ENCODE measurements at places on chromosomes 4 and X.

DNA sequence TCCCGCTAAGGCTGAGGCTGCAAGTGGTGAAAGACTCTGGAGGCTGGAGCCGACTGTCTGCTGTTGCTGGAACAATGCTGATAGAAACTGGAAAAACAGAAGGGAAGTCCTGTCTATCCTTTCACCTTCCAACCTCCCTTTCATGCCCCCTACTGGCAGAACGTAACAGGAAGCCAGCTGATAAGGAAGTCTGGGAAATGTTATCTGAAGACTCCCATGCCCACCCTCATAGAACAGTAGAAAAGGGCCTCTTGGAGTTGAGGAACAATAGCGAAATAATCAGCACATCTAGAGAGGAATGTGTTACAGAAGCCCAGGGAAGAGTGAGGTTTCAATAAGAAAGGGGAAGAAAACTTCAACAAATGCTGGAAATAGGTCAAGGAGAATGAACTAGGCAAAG, 117.1 kb upstream of the DKK2 start:
- DNase-seq = no peak

DNA sequence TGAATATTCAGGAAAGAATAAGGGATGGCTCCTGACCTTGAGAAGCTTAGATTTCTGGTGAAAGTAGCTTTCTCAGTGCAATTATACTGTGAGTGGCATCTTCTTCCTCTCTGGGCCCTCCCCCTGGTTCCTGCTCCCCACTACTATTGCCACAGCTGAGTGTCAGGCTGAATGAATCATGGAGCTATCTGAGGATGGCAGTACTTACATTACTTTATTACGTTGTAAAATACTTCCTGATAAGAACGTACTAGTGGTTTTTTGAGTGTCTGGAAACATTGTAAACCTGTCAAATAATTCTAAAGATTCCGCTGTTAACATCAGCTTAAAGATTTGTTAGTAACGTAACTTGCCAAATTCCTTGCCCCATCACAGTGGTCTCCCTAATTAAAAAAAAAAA, 36.2 kb downstream of the ARHGAP10 start:
- no peak for DNase-seq

DNA sequence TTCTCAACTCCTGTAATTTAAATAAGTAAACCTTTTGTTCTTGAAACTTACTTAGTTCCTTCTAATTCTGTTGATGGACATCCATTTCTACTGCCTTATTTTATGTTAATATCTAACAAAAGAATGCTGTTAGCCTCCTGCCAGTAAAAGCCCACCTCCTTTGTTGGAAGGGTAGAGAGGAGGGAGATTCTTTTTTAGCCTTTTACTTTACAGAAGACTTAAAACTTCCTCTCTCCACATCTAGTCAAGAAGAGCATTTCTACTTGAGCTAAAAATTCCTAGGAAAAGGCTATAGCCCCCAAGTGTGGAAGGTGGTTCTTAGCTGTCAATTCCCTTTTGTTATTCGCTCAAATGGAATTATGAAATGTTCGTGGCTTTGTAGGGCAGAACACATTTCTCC, 118.7 kb downstream of the ZIC3 start:
- DNase-seq = no peak

DNA sequence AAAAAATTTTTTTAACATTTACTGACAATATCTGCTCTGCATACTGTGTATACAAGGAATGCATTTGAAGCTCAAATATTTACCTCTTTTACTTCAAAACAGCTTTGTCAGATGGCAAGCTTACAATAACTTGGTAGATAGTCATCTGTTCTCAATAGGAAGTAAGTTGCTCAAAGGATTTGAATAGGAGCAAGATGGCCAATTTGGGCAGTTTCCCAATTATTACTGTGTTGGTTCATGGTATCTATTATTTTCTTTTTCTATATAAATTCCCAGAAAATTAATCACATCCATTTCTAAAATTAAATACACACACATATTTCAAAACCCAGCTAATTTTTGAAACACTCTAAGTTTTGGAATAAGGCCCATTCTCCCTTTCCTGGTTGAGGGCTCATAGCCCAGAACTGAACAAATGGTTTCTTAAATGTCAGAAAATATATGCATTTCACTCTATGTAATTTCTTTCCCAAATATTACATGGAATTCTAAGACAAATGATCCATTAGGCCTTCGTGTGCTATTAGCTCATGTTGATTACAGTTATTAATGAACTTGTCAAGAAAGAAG, 60.2 kb upstream of the BLTP1 start:
- DNase-seq = no peak

GRCh38 chr4:135277068-135277979, 1075.7 kb upstream of the PABPC4L start:
- no peak for DNase-seq

DNA sequence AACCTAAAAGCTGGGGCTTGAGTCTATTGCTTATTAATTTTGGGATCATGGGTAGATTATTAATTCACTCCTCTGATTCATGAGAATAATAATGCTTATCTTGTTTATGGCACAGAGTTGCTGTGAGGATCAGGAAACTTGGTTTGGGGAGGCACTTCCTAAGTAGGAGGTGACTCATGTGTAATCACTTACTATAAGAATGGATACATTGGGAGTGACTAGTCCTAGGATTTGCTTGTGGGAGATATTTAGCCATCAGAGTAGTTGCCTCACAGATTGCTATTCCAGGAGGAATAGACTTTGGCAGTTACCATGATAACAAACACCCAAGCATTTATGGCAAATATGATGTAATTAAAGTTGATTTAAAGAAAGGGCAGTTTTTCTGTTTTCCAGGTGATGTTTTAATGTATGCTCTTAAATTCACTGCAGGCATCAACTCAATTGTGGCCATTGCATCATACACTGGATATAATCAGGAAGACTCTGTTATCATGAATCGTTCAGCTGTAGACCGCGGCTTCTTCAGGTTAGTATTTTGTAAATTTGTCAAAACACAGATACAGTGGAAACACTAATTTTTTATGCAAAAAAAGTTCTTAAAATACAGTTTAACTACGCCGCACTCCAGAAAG, 41.9 kb downstream of the POLR2B start:
- no peak for DNase-seq

DNA sequence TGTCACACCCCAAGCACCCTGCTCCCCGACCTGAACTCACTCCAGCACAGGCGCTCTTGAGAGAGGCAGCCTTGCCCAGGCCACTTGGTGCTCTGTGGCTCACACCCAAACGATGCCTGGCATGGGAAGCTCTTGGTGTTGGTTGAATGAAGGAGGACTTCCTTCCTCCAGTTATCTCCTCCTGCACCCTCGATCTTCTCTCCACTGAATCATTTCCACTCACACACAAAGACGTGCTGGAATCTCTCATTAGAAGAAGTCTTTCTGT, 90.5 kb upstream of the TRIM2 start:
- DNase-seq = no peak

Measured in stimulated activated naive CD4-positive, alpha-beta T cell treated with Interleukin-2 at 50 U/mL for 16 hours (primary cell).